ENCODE measurements at places on chromosomes 5 and 9.

DNA sequence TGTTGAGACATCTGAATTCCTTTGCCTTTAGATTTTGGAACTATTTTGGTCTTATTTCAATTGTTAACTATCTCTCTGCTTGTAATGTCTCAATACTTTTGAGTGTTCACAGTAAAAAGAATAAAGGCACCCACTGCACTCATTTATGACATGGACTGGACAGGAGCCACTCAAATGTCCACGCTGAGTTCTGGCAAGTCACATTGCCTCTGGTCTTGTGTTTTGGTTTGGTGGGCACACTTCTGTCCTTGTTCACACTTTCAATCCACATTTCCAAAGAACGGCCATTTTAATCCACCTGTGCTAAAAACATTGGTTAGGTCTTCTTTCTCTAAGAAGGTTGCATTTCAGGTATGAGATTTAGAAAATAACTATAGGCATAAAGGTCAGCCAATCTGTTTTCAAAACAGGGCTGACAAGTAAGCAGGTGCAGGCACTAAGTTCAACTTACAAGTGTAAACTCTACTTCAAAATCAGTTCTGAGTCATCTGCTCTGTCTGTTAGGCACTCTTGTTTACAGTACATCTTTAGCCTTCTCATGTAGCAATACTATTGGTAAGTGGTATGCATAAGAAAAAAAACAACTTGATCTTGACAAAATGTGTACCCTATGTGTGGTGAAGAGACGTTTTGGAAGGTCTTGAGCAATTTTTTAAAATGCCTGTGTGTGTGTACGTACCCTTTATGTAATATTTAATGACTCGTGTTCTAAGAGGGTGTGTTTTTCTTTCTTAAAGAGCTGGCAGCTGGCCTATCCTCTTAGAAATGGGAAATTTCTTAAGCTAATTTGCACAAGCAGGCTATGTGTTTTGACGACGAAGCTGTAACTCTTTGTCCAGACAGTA, 31.5 kb upstream of the ZFAND5 start:
- DNase-seq = peak; percentile 45

DNA sequence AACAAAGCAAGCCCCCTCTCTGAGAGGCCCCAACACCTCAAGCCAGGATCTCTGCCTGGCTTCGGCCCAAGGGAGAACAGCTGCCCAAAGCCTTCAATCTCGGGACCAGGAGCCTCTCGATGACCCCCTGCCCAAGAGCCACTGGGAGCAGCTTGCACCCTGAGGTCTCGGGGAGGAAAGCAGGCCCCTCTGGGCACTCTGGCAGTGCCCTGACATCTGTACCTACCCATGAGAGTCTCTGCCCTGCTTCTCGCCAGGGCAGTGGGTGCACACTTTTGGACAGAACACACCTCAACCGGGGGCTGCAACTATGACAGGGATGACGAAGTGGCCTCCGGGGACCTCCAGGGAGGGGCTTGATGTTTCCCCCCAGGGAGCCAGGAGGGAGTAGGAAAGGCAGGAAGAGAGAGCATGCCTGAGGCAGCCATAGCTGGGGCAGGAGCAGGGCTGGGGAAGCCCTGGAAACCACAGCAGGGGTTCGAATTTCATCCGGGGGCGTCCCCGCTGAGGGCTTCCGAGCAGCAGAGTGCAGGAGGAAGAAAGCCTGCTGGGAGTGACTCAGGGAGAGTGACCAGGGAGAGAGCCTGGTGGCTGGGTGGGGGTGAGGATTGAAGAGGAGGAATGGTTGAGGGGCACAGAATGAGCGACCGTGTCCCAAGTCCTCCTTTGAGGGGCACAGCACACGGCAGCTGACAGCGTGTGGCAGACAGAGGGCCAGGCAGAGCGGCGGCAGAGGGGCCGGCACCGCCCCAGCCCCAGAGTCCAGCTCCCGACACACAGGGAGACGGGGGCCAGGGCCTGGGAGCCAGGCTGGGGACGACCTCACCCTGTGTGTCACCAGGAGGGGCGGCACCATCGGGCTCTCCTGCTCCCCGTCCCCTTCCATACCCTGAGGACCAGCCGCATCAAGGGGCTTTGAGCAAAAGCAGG, 1.8 kb downstream of the LPCAT1 start:
- DNase-seq = peak; percentile 84

GRCh38 chr5:142527234-142527633, 158.7 kb downstream of the FGF1 start:
- no peak for DNase-seq

DNA sequence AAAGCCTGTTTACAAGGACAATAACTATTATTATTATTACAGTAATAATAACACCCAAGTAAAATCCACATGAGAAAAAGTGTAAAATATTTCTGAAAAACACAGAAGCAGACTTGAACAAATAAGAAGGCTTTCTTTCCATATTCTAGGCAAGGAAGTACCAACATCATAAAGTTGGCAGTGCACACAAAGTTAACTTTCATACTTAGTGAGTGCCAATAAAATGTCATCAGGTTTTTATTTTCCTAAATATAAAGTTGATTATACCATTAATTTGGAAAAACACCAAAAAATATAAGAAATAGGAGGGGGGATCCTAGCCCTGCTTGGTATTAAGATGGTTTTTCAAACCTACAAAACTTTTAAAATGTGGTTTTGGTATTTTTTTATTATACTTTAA, 161.4 kb downstream of the PRELID2 start:
- DNase-seq = no peak

GRCh38 chr5:61200582-61201155, 38.4 kb upstream of the SMIM15 start:
- no peak for DNase-seq

- no peak for DNase-seq
Observed at GRCh38 chr9:4110562-4110961, 189.3 kb downstream of the GLIS3 start.

DNA sequence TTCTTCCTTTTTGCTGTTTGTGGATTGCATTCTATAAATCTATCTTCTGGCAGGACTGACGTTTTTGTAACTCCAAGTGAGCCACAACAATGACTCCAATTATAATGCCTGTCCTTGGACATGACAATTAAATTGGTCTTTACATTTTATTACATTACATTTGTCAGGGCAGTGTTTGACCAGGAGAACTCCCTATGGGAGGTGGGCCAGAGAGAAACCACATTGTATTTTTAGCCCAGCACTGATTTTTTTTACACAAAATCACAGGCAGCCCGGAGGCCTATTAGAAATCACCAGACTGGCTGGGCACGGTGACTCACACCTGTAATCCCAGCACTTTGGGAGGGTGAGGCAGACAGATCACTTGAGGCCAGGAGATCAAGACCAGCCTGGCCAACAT, 99.1 kb upstream of the SMC5 start:
- peak; percentile 79 for DNase-seq

GRCh38 chr5:142955628-142956027, 185.5 kb downstream of the ARHGAP26 start:
- DNase-seq = no peak
